ENCODE measurements at places on chromosomes 4 and X.

GRCh38 chrX:121854614-121854911, 807.2 kb downstream of the GLUD2 start:
- DNase-seq = no peak

DNA sequence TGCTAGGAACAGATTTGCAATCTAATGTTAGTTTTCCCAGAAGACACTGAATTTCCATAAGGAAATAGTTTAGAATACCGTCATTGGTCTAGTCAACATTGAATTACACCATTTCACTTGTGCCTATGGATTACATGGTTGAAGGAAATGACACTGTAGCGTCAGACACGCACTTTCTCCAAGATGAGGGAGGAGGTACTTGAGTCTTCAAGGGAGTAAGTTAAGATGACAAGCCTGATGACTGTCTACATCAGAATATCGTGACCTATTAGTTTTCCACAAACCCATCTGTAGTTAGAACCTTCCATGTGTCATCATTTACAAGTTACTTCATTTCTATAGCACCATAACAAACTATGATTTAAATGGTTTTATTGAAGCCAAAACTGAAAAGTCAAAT, 153.7 kb downstream of the AMELX start:
- no peak for DNase-seq

DNA sequence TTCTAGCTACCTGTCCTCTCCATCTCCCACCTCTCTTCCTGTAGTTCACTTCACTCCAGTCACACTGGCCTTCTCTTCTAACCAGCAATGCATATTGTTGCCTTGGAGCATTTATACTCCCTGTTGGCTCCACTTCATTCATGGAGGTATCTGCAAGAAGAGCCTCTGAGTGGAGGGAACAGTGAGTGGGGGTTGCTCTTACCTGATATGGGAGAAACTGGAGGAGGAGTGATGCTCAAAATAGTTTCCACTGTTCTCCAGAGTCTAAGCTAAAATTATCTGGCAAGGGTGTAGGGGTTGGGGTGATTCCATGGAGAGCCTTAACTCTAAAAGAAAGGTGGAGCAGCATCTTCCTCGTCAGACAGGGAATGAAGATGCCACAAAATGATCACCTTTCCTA, 28.9 kb upstream of the DDX53 start:
- DNase-seq = no peak

DNA sequence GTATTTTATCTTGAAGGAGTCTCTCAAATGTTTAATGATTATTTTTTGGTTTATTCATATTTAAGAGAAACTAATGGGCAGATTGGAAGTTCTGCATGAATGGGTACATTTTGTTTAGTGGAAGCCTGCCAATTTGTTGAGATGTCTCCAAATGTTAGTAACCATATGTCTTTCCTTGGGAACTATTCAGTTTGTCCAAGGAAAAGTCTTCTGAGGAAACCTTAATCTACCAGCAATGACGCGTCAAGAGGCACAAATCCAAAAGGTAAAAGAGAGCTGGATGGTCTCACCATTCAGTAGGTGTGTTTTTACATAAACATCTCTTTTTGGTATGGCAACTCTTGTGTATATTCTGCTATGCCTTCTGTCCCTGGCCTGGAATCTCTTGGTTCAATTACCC, 37.4 kb upstream of the NDST3 start:
- no peak for DNase-seq

DNA sequence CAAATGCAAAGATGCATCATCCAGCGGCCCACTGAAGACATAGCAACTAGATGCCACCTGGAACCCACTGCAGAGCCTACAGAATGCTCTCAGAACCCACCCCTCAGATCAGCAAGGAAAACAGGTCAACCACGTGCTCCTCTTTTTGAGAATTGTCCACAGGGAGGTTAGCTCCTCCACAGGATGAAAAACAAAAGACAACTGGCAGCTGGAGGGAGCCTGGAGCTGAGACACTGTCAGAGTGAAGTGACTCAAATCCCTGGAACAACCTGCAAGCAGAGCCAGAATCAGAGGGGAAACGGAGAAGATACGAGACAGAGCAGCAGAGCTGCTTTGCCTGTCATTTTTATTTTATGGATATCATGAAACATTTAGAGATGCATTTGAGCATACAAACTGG, 277.6 kb downstream of the GASK1B start:
- no peak for DNase-seq

- no peak for DNase-seq
These were observed 21.3 kb downstream of the PLRG1 start for GRCh38 chr4:154528869-154529268.

DNA sequence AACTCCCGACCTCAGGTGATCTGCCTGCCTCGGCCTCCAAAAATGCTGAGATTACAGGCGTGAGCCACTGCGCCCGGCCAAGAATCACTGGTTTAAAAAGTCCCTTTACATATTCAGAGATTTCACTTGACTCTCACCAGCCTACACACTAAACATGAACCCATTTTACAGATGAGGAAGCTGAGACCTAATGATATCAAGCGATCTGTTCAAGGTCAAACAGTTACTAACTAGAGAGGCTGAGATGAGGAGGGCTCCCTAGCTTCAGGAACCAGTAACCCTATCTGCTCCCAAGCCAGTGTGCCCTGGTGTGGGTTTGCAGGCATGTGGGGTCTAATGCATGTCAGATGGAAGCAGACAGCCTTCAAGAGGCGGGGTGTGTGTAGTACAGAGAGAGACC, 59.6 kb upstream of the AFAP1 start:
- no peak for DNase-seq

DNA sequence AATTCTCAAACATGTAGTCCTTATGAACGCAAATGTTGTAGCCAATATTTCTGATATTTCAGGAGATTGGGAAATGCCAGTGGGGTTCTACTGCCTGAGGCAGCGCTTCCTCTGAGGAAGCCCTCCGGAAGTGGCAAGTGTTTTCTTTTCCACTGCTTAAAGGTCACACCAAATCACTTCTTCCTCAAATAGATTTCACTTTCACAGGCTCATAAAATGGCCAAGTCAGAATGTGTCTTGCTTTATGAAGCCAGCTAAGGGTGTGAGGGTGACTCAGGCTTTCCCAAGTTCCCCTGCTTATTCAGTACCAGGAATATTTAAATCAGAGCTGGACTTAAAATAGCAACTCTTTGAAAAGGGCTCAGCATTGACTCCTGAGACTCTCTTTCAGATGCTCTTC, 514.2 kb upstream of the DIPK2B start:
- no peak for DNase-seq

- no peak for DNase-seq
These were observed 1.4 kb downstream of the C4orf36 start for GRCh38 chr4:86890790-86891189.

DNA sequence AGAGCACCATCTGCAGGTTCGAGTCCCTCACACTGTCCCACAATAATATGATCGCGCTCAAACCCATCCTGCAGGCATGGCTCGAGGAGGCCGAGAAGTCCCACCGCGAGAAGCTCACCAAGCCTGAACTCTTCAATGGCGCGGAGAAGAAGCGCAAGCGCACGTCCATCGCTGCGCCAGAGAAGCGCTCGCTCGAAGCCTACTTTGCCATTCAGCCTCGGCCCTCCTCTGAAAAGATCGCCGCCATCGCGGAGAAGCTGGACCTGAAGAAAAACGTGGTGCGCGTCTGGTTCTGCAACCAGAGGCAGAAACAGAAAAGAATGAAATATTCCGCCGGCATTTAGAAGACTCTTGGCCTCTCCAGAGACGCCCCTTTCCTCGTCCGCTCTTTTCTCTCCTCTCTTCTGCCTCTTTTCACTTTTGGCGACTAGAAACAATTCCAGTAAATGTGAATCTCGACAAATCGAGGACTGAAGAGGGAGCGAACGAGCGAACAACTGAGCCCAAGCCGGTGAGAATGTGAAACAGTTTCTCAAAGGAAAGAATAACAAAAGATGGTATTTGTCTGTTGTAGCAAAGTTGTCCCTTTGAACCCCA, 1.9 kb downstream of the POU4F2 start:
- no peak for DNase-seq

DNA sequence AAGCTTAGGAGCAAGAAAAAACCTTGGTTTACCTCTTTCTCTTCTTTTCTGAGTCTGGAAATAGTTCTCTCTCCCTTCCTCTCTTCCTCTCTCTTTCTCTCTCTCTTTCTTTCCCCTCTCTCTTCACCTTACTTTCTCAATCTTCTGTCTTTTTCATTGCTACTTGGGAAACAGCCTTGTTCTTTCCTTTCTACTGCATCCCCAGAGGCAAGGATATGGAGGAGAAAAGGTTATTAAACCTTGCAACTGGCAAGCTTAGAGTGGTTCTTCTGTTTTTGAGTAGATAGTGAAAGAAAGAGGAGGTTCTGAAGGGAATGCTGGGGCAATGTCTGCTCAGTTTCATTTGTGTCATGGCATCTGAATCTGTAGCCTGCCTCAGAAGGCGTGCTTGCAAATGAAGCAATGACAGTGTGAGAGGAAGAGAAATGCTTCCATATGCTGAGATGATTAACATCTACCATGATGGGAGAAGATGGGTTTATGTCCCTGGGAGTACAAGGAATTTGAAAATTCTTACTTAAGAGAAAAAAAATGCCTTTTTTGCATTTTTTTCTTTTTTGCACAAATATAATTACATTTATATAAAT, 190.6 kb downstream of the CEP135 start:
- DNase-seq = no peak

DNA sequence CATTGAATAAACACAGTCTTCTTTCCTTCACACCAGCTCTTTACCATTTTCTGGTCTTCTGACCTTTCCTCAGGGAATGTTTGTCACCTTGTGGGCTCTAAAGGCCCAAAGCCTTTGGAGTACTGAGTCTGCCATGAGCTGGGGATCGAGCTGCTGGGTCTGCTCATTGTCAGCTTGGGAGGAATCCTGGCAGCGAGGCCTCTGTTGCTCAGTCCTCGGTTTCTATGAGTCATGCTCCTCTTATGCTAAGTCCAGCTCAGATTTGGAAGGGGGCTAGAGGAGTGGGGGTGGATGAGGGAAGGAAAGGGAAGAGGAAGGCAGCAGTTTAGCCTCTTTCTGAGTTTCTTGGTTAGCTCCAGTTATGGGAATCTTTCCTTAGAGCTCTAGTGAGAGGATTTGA, 31.1 kb downstream of the NHSL2 start:
- DNase-seq = no peak

GRCh38 chr4:140240237-140240636, 86.3 kb upstream of the MAML3 start:
- no peak for DNase-seq

GRCh38 chr4:123593655-123594054, 197.1 kb downstream of the SPRY1 start:
- DNase-seq = no peak

DNA sequence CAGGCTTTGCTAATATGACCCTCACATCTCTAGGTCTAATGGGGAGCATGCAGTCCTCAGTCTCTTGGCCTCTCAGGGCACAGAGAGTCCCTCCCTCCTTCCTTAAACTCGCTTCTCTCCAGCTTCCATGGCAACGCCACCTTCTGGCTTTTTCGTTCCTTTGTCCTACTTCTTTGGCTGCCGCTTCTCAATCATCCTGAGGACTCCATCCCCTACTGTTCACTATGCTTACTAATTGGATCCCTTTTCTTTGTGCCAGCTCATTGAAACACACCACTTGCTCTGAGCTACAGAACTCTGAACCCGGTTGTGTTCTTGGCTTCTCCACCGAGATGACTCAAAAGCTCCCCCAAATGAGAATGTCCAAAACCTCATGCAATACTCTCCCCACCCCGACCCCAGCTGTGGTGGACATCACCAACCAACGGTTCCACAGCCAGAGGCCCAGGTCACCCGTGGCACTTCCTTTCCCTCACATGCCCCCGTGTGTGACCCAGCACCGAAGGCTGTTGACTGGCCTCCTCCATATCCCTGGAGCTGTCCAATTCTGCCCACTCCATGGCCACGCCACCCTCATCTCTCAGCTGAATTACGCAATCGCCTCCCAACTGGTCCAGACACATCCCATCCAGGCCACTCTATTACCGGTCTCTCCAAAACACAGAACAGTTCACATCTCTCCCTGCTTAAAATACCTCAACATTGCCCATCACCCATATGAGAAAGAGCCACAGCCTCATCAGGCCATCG, 34.7 kb downstream of the CRMP1 start:
- no peak for DNase-seq

- no peak for DNase-seq
These were observed 73.9 kb upstream of the MED14 start for GRCh38 chrX:40809210-40809609.

DNA sequence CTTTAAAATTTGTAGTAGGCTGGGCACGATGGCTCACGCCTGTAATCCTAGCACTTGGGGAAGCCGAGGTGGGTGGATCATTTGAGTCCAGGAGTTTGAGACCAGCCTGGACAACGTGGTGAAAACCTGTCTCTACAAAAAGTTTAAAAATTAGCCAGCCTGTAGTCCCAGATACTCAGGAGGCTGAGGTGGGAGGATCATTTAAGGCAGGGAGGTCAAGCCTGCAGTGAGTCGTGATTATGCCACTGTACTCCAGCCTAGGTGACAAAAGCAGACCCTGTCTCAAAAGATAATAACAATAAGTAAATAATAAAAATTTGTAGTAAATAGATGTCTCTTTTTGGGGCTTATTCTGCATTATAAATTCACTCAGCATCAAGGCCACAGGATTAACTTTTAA, 118.5 kb downstream of the IRF2 start:
- no peak for DNase-seq

DNA sequence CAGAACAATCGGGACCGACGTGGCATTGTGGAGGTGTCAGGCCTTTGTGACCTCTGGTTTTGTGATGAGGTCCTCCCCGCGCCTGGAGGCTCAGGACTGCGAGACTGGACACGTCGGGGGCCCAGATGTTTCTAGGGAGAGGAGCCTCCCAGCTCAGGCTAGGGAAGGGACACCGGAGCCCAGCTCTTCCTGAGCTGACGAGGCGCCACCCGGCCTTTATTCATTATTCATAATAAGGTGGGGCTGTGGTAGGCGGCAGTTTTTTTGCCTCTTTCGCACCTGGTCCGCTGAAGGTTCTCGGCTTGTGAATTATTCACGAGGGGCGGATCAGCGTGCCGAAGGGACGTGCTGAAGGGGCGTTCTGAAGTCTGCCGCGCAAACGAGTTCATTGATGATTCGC, 2.3 kb upstream of the UBA1 start:
- no peak for DNase-seq

DNA sequence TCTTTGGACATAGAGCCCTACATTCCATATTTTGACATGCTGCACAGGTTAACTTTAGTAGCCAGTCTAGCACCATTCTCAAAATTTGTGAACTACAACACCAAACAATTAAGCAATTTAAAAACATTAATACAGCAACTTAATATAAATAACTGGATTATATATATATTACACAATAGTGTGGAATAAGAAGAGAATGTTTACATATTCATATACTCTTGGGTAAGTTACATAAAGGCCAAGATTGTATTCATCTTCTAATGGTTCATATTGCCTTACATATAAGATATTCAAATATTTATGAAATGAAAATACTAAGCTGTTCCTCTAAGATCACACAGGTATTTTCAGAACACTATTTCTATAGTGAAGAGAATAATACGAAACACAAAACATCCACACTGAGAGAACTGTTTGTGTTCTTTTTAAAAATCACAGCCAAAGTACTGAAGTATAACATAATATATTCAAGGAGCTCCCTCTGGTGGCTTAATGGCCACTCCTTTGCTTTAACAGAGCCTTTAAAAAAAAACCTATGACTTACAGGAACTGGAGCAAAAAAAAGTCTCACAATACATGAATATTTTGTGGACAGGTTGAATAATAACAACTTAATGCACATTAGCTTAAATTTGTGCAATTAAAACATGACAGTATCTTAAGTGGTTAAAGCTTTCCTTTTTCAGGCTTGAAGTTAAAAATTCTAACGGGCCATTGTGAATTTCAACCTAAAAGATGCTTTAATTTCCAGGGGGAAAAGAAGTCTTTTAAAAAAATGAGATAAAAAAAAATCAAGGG, 46.2 kb downstream of the NEK1 start:
- DNase-seq = no peak

GRCh38 chr4:1515763-1516162, 109.5 kb upstream of the NKX1-1 start:
- no peak for DNase-seq
